DMS 273 treated with DMSO at 0.1 percent for 48 hours (cell line): ENCODE measurements at places on chromosomes 7 and 10.

GRCh38 chr7:151065516-151065915, 6.1 kb downstream of the SLC4A2 start:
- DNase-seq, result no peak

DNA sequence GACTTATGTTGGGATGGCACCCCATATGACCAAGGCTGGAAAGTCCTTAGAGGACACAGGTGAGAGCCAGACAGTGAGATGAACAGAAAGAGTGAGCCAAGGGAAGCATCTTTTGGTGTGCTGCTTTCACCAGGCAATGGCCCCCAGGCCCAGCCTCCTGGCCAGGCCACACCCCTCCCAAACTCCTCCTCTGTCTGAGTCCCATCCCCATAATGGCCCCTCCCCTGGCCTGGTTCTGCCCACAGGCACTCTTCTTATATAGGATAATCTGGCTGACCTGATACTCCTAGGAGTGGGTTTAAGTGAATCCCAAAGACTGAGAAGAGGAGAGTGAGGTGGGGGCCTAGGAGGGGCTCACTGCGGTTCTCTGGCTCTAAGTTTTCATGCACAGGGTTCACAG, 252.5 kb downstream of the RPS24 start:
- DNase-seq, result no peak

- DNase-seq, result no peak
Measured at GRCh38 chr10:46527241-46527811, 29.1 kb downstream of the GPRIN2 start.

DNA sequence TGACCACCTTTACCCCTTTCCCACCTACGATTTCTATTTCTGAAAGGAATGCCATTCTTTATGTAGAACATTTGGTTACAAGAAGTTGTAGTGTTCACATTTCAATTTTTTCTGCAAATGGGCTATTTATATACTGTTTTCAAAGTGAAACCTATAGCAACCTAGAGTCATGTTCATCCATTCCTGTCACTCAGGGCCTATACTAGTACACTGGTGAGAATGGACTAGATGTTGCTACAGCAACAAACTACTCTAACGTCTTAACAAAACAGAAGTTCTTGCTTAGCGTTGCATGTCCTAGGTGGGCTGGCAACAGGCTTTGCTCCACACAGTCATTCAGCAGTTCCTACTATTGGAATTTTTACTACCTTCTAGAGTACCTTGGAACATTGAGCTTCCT, 16.3 kb downstream of the CASD1 start:
- no peak for DNase-seq

DNA sequence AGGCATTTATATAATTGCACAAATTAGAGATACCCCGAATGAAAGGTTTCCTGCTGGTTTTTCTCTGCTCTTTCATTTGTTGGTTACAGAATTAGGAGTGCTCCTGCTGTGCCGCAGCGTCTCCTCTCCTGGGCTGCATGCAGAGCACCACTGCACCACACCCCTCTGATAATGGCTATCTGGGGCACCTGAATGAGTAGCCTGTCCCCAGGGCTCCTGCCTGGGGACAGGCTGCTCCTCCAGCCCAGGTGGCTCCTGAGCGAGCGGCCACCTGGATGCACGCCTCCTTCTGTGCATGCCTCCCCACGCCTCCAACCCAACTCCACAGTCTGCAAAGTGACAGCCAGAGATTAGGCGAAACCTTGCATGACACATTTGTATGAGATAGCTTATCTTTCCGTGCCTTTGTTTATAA, 242.6 kb upstream of the FZD8 start:
- no peak for DNase-seq

DNA sequence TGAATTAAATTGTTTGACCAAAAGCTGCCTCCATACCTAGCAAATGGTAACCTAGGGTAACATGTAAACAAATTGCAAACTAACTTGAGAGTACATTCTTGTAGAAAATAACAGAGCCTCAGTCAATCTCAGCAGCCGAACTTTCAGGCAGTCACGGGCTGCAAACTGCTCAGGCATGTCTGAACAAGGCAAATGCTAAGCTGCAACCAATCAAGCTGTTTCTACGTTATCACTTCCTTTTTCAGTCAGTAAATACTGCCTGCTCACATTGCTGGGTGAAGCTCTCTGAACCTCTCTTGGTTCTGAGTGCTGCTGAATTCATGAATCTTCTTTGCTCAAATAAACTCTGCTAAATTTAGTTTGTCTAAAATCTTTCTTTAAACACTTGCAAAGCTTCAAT, 1212.4 kb downstream of the SORCS1 start:
- DNase-seq, result peak; percentile 8

DNA sequence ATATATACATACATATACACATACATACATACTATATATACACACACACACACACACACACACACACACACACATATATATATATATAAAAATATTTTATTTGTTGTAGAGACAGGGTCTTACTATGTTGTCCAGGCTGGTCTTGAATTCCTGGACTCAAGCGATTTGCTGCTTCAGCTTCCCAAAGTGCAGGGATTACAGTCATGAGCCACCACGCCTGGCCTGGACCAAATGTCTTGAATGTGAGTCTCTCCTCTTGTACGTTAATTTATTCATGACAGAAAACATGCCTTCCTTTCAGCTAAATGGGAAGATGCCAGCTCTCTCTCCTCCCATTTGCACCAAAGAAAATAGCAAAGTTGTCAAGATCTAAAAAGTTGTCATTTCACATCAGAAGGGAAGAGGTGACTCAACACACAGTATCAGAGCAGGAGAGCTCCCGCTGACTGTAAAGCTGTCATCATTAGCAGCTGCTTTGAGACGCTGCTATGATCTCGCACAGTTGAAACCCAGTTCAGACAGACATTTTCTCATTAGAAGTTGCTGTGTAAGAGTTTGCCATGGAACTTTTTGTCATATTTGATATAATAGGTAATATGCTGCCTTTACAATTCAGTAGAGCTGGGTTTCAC, 224.3 kb downstream of the SFMBT2 start:
- no peak for DNase-seq

GRCh38 chr10:99555825-99556523, 23.2 kb downstream of the NKX2-3 start:
- DNase-seq, result no peak

DNA sequence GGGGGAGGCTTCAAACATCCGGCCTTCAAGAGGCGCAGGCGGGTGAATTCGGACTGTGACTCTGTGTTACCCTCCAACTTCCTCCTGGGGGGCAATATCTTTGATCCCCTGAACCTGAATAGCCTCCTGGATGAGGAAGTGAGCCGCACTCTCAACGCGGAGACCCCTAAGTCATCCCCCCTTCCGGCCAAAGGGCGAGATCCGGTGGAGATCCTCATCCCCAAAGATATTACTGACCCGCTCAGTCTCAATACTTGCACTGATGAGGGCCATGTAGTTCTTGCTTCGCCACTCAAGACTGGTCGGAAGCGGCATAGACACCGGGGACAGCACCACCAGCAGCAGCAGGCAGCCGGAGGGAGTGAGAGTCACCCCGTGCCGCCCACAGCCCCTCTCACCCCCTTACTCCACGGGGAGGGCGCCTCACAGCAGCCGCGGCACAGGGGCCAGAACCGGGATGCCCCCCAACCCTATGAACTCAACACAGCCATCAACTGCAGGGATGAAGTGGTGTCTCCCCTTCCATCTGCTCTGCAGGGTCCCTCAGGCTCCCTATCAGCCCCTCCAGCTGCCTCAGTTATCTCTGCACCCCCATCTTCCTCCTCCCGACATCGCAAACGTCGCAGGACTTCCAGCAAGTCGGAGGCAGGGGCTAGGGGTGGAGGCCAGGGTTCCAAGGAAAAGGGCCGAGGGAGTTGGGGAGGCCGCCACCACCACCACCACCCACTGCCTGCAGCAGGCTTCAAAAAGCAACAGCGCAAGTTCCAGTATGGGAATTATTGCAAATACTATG, 1.1 kb downstream of the MEPCE start:
- no peak for DNase-seq

DNA sequence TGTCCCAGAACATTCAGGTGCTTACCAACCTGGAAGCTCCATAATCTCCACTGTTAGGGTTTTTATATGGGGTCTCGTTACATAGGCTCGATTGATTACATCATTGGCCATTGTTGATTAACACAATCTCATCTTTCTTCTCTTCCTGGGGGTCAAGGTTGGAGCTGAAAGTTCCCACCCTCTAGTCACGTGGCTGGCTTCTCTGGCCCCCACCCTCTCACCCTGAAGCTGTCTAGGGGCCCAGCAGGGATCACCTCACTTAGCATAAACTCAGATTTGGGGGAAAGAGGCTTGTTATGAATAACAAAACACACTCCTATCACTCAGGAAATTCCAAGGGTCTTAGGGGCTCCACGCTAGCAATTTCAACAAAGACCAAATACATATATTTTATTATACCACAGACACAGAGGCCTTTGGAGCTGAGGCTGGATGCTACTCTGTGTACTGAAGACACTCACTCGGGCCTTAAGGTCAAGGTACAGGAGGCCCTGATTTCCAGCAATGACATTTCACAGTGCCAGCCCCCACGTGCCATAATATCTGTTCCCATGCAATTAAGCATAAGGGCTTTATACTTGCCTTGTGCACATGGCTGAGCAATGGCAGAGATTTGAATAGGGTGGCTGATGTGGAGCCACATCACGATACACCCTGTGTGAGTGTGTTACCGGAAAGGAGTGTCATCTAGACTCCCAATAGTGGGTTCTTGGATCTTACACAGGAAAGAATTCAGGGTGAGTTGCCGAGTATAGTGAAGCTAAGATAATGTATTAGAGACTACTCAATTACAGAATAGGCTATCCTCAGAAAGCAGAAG, 108.2 kb downstream of the COL26A1 start:
- no peak for DNase-seq

- no peak for DNase-seq
Measured at GRCh38 chr10:91434041-91434440, 23.9 kb downstream of the HECTD2 start.

GRCh38 chr10:117549100-117549585, 6.6 kb downstream of the EMX2 start:
- no peak for DNase-seq

GRCh38 chr10:93177511-93177910, 103.8 kb downstream of the CYP26A1 start:
- no peak for DNase-seq

- no peak for DNase-seq
Measured at GRCh38 chr7:4025694-4026615, 656.1 kb upstream of the FOXK1 start.

DNA sequence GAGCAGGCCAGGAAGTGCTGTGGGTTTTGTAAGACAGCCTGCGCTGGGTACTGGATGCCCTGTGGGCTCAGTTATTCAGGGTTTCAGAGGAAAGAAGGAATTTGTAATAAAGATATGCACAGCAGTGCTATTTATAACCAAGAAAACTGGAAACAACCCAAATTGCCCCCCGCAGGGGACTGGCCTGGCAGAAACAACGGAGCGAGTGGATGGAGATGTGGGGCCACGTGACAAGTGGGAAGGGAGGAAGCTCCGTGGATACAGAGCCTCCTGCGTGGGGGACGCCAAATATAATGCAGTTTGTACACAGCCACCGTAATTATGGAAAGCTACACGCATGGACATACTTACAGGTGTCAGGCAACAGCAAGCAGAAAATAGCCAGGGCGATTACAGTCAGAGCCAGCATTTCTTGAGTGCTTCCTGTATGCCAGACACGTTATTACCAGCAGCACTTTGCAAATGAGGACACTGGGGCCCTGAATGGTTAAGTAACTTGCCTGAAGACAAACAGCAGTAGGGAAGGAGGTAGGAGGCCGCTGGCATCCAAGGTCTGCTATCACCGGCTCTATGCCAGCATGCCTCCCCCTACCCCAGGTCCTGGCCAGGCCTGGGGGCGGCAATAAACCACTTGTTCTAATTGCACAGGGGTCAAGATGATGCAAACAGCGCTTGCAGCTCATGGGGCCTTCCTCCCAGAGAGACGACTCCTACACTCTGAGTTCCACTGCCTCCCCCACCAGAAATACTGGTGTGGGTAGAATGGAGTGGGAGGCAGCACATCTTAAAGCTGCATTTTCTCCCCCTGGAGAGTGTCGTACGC, 8.7 kb upstream of the CAMK2B start:
- no peak for DNase-seq

DNA sequence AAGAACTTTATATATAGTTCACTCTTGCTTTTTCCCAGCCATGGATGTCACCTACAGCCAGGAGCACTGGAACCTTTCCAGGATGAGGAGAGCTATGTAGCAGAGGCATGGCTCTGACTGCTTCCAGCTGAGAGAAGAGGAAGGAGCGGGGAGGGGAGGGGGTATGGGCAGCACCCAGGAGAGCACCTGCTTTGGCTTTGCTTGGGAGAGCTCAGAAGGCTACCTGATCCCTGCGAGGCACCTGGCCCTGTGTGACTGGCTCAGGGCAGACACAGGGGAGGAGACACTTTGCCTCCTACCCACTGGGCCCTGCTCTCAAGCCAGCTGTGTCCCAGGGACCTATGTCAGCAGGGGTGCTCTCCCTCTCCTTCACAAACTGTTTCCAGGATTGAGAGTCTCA, 67.1 kb downstream of the HK1 start:
- no peak for DNase-seq

- DNase-seq, result no peak
Measured at GRCh38 chr10:18886102-18886501, 162.5 kb upstream of the MALRD1 start.

GRCh38 chr7:4713183-4713784, 31.2 kb downstream of the FOXK1 start:
- DNase-seq, result no peak

GRCh38 chr10:44947371-44948152, 12.0 kb upstream of the RASSF4 start:
- DNase-seq, result no peak

GRCh38 chr10:70324339-70324861, 40.6 kb upstream of the NPFFR1 start:
- DNase-seq, result peak; percentile 5

DNA sequence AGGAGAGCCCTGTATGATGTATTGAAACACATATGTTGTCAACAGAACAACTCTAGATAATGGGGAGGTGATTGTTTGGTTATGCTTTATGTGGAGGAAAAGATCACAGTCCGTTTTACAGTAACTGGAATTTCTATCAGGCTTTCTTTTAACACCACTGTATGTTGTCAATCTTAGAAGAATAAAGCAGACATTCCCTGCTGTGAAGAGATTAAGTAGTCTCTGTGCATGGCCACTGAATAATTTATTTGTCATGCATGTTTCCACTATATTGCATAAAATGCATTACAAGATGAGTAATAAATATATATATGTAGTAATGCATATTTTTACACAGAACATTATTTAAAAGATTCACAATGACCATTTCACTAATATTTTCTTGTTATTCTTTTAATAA, 440.0 kb downstream of the ANKRD7 start:
- DNase-seq, result no peak

DNA sequence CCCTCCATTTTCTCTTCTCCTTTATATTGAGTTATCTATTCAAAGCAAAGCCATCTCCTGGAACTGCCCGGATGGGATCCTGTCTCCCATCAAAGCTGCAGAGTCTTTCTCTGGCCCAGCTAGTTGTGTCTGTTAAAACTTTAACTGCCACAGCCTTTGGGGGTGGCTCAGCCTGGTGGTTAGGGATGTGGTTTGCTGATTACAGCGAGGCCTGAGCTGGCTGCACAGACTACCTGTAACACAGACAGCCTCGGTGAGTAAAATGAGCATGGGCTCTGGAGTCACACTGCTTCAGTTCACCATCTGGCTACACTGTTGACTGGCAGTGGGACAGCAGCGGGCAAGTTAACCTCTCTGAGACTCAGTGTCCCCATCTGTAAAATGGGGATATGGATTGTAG, 18.4 kb upstream of the HABP2 start:
- no peak for DNase-seq

- DNase-seq, result no peak
Measured at GRCh38 chr7:22295402-22296264, 61.3 kb downstream of the RAPGEF5 start.
